ENCODE measurements at places on chromosomes 5 and 9. TPM values are rescaled to one million over a fixed set of nuclear protein-coding genes. Genes with fewer than 3 reads are reported as not detected.

The MEGF10 gene
- 1.2 TPM for total RNA-seq

DNA sequence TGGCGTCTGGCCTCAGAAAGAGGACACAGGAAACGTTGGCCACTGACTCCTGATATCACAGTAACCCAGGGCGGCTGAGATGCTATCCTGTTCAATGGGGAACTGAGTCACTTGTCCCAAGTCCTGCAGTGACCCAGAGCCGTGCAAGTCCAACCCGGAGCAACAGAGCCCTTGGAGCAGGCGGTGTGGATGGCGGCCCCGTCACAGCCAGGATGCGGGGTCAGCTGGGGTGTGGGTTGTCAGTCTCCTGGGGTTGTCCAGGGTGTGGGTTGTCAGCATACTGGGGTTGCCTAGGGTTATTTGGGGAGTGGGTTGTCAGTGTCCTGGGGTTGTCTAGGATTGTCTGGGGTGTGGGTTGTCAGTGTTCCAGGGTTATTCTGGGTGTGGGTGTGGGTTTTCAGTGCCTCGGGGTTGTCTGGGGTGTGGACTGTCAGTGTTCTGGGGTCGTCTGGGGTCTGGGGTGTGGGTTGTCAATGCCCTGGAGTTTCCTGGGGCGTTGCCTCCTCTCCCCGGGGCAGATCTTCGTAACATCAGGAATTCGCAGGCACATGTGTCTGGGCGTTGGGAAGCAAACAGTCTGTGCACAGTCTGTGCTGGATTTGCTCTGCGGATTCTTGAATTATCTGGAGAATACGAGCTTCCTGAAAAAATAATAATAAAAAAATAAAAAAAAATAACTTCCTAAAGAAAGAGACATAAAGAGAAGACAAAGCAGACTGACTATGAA, 257.5 kb downstream of the PARP8 start:
- H3K36me3 ChIP-seq = no peaks in the 10 kb centered on the region
- H3K4me3 ChIP-seq = no peak overlapping the region
- H3K4me1 ChIP-seq = no peaks in the 10 kb centered on the region
- no peak overlapping the region for H3K27ac ChIP-seq
- no peaks in the 10 kb centered on the region for H3K27me3 ChIP-seq

- DNase-seq = no peak
- H3K27me3 ChIP-seq = no peaks in the 10 kb centered on the region
Measured at GRCh38 chr5:143649937-143650621, 161.9 kb upstream of the HMHB1 start.

DNA sequence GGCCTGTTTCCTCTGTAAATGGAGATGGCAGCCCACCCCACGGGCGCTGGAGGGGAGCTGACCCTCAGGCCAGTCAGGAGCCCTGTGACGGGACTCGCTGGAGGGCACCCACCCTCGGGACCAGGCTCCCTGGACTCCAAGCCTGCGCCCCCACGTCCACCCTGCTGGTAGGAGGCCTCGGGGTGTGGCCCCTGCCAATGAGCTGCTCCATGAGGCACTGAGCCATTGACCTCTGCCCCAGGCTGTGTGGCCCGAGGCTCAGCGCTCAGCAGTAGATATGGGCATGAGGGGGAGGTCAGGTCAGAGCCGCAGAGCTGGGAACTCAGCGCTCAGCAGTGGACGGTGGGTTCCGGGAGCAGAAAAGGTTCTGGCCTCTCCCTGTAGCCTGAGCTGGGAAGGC, 52.3 kb upstream of the EGFL7 start:
- no peaks in the 10 kb centered on the region for H3K36me3 ChIP-seq
- H3K4me3 ChIP-seq = no peak overlapping the region
- peaks cover 15% of the 10 kb centered on the region for H3K4me1 ChIP-seq
- H3K27me3 ChIP-seq = no peaks in the 10 kb centered on the region

The ADAMTS19 gene
- 2.8 TPM for total RNA-seq

DNA sequence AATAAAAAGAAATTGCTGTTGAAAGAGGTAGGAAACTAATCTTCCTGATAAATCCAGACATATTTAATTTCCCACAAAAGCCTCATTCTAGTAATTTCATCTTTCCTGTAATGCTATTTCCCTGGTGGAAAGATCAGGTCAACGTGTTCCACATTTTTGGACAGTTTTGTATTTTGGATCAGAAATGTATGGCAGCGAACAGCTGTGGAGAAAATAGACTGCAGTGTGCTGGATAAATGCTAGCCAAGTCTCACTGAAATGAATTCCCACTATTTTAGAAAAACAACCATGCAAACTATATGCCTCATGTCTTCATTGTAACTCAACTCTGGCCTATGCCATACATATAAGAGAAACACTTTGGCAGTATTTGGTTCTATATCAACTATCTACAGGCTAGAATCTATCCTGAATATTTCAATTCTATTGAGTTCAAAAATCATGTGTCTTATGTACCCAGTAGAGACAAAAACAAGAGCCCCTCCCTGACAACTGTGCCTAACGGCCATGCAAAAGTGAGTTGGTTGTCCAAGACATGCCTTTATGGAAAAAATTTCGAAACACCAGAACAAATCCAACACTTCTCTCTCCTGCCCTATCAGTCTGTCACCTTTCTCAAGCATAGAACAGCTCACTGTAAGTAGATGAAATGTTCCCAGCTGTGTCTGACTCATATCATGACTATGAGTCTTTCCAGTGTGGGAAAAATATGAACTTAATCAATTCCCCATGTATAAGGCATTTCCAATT, 191.3 kb upstream of the NREP start:
- no peak for DNase-seq
- no peak overlapping the region for H3K27ac ChIP-seq
- H3K4me3 ChIP-seq = no peak overlapping the region
- H3K27me3 ChIP-seq = no peaks in the 10 kb centered on the region

The CCNJL gene
- 0.95 TPM for total RNA-seq

GRCh38 chr9:97039514-97039860, 545 bp upstream of the CTSV start:
- peak overlapping the region; percentile 22 for H3K4me3 ChIP-seq
- H3K4me1 ChIP-seq = peaks cover 7% of the 10 kb centered on the region
- no peaks in the 10 kb centered on the region for H3K27me3 ChIP-seq
- peak overlapping the region; percentile 54 for H3K27ac ChIP-seq
- DNase-seq = no peak
- no peaks in the 10 kb centered on the region for H3K36me3 ChIP-seq

The TAF11L10 gene
- not detected for total RNA-seq

DNA sequence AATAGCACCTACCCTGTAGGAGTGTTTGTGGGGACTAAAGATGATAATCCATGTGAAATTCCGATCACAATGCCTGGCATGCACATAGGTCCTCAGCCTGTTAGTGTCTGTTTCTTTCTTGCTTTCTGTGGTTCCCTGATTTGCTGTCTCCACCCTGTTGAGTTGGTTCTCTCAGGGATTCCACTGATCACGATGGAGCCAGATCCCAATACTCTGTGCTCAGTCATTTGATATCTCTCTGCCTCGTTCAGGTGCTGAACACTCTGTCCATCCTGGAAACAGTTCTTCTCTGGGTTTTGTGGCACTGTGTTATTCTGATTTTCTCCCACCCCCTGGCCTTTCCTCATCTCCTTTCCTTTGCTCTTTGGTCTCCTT, 60.8 kb downstream of the ARHGAP26 start:
- peaks cover 54% of the 10 kb centered on the region for H3K4me1 ChIP-seq
- H3K4me3 ChIP-seq = no peak overlapping the region
- no peaks in the 10 kb centered on the region for H3K27me3 ChIP-seq
- peak overlapping the region; percentile 50 for H3K27ac ChIP-seq

DNA sequence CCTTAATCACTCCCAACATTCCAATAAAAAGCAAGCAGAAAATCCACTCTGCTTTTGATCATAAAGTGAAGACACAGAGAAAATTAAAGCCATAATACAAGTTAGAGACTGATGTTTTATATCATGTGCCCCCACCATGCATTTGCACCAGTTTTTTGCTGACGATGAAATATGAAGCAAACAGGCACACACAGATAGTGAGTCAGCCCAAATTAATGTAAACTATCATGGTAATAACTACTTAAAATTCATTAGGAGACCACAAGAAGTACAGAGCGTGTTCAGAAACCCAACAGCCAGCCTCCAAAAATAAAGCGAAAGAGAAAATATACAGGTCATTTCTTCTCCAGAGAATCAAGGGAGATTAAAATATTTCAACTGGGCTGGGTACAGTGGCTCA, 46.4 kb upstream of the KDM4C start:
- no peak for DNase-seq
- no peaks in the 10 kb centered on the region for H3K4me1 ChIP-seq
- H3K36me3 ChIP-seq = no peaks in the 10 kb centered on the region
- H3K4me3 ChIP-seq = no peak overlapping the region
- H3K27ac ChIP-seq = no peak overlapping the region

The PCDHGB2 gene
- 11.6 TPM for total RNA-seq

DNA sequence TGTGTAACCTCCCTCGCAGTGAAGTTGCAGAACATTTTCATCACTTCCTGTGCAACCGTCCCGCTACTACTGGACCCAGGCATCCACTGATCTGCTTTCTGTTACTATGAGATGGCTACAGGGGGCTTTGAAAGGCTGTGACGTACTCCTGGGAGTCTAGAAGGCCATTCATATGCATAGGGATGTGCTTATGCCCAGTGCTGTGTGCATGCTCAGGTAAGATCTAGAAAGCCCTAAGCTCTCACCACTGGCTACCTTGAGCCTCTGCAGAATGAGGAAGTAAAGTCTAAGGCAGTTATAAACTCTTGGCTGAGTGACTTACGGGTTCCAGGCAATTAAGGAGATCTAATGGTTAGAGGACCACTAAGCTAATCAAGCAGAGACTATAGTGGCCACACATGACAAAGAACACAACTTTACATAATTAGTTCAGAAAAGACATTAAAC, 11.8 kb downstream of the HNRNPAB start:
- H3K4me1 ChIP-seq = no peaks in the 10 kb centered on the region
- H3K4me3 ChIP-seq = no peak overlapping the region
- H3K36me3 ChIP-seq = peaks cover 51% of the 10 kb centered on the region
- DNase-seq = no peak
- no peak overlapping the region for H3K27ac ChIP-seq

- no peak overlapping the region for H3K4me3 ChIP-seq
- H3K27me3 ChIP-seq = no peaks in the 10 kb centered on the region
- no peak for DNase-seq
- no peak overlapping the region for H3K27ac ChIP-seq
- peaks cover 9% of the 10 kb centered on the region for H3K4me1 ChIP-seq
Measured at GRCh38 chr9:118473521-118473920, 769.3 kb downstream of the TLR4 start.

The ADAMTS6 gene
- 7.1 TPM for total RNA-seq

DNA sequence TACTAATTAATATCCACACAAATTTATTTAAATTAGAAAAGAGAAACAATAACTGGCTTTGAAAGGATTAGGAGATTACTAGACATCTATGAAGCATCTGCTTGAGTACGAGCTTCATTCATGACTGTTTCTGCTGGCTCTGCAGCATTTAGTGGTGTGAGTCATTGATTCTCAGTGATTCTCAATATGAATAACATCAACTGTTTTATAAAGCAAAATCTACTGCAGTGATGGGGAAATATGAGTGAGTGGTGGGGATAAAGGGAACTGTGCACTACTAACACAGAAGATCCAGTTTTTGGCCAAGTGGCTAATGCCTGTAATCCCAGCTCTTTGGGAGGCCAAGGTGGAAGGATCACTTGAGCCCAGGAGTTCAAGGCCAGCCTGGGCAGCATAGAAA, 8.4 kb downstream of the FNBP1 start:
- no peaks in the 10 kb centered on the region for H3K27me3 ChIP-seq
- peaks cover 92% of the 10 kb centered on the region for H3K4me1 ChIP-seq
- peak overlapping the region; percentile 99 for H3K27ac ChIP-seq
- H3K4me3 ChIP-seq = no peak overlapping the region
- no peaks in the 10 kb centered on the region for H3K36me3 ChIP-seq

DNA sequence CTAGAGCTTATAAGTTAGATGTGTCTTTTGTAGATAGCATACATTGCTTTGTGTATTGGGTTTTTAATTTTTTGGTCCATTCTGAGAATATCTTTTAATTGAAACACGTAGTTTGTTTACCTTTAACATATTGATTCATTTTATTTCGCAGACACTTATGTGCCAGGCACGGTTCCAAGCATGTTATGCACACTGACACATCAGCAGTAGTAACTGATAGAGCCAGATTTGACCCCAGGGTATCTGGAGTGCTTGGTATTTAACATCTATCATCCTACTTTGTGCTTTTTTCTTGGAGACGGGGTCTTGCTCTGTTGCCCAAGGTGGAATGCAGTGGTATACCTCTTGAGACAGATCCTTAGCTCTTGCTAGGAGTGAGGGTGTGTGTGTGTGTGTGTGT, 71.9 kb downstream of the USP20 start:
- no peaks in the 10 kb centered on the region for H3K27me3 ChIP-seq
- no peak for DNase-seq
- H3K27ac ChIP-seq = no peak overlapping the region
- no peak overlapping the region for H3K4me3 ChIP-seq
- H3K4me1 ChIP-seq = no peaks in the 10 kb centered on the region

DNA sequence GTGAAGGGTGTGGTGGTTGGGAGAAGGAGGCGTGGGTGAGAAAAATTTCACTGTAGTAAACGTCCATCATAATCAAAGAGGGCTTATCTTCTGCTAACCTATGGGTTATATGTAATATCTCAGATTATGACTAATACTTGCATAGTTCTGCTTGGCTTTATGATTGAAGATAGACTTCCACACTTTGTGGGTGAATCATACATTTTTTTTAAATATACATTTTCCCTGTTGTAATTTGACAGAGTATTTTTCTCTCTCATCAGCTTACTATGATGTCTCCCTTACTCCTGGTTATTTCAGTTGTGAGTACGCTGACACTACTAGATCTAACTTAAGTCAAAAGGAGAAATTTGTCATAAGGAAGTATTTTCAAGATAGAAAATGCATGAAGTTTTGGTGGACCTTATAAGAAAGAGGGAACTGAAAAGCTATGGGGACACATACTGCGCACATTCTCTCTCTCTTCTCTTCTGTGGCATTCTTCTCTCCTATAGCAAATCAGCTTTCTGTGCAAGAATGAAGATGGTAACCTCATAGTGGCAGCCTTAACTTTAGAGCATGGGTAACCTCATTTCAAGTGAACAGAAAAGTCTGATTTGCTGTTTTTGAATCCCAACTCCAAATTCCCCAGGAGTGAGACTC, 4.9 kb upstream of the JAK2 start:
- no peaks in the 10 kb centered on the region for H3K27me3 ChIP-seq
- H3K4me3 ChIP-seq = no peak overlapping the region
- H3K4me1 ChIP-seq = peaks cover 19% of the 10 kb centered on the region
- no peak for DNase-seq

The ALDOB gene
- 0.82 TPM for total RNA-seq

All from sigmoid colon (tissue), 7 donors.